Activated effector memory CD4-positive, alpha-beta T cell treated with anti-CD3 and anti-CD28 coated beads, Interleukin-2, amount 50 U/mL, for 16 hours (primary cell): ENCODE measurements at places on chromosomes 3 and 15.

DNA sequence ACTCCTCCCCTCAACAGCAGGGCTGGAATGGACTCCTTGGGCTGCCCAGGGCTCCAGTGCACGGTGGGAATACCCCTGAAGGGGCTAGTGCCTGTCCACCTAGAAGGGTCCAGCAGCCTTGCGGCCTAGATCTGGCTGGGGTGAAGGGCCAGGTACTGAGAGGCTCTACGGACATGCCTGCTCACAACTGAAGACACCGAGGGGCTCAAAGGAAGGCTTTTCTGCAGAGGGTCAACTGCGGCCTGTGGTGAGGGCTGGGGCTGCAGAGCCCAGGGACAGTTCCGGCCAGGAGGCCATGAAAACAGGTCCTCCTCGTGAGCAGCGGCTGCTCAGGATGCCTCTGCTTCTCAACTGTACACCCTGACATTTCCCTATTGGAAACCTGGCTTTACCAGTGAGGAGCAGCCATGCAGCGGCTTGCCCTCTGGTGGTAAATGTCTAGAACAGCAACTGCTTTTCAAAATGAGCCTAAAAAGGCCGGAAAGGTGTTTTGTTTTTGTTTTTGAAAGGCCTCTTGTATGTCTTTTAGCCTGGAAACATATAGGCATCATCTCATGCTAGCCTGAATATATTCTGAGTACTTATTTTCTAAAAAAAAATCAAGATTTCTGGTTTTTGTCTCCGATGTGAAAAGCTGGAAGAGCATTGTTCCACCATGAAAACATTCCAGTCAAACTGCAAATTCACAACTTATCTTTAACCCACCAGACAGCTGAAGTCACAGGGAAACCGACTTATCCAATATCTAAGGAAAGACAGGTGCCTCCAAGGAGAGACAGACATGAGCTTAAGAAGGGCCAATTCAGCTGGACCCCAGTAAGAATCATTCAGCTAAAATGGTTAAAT is 163.4 kb downstream of the KLF13 start:
- peak; percentile 74 for DNase-seq

DNA sequence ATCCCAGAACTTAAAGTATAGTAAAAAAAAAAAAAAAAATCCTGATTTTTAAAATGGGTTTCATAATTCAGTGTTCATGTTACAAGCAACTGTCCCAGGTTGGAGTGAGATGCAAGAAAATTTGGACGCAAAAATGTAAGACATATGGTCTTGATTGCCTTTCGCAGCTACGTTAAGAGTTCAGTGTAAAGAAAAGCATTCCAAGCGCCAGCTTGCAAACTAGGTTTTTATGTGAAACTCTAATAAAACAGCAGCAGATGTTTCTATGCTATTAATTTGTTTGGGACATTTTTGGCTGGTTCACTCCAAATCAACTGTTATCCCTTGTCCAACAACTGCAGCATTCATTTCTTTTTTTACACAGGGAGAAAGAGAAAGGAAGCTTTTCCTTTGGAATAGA is 957.8 kb downstream of the ROBO1 start:
- DNase-seq, result no peak

DNA sequence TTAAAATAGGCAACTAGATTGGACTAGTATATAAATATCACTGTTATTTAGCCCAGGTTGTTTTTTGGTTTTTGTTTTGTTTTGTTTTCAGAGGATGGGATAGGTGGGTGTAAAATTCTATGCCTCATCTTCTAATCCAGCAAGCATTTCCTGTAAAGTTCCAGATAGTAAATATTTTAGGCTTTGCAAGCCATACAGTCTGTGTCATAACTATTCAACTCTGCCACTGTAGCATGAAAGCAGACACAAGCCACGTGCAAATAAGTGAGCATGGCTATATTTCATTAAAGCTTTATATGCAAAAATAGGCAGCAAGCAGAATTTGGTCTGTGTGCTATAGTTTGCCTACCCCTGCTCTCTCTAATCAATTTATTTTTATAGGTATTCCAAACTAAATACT is 657.3 kb upstream of the TGFBR2 start:
- DNase-seq, result no peak

- DNase-seq, result no peak
Observed at GRCh38 chr15:57037548-57037947, 119.1 kb downstream of the TCF12 start.

GRCh38 chr15:62781081-62781497 is 261.5 kb upstream of the TPM1 start:
- DNase-seq, result no peak

GRCh38 chr3:165749241-165749640 is 88.0 kb downstream of the BCHE start:
- DNase-seq, result no peak

DNA sequence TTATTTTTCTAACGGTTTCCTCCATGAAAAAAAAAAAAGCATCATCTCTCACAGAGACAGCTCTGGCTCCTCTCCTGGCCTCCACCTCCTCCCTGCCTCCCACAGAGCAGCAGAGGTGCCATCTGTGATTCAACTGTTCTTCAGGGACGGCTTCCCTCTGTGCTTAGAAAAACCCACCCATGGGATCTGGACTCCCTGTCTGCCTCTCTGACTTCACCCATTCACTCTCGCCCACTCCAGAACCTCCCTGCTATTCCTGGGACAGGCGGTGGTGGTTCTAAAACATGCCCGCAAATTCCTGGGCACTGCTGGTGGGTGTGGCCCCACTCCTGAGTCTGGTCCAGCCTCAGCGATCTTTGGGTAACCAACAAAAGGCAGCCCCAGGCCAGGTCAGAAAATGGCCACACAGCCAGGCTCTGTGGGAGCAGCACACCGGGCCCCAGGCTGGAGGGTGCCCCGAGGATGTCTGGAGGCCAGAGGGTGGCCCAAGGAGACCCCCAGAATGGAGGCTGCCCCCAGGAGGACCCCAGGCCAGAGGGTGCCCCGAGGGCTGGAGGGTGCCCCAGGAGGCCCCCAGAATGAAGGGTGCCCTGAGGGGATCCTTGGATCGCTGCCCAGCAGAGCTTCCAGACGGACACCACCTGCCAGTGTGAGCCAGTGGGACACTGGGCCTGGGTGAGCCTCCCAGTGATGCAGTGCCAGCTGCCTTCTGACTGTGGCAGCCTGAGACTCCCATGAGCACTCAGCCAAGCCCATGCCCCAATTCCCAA is 2.6 kb upstream of the CHST13 start:
- peak; percentile 28 for DNase-seq

DNA sequence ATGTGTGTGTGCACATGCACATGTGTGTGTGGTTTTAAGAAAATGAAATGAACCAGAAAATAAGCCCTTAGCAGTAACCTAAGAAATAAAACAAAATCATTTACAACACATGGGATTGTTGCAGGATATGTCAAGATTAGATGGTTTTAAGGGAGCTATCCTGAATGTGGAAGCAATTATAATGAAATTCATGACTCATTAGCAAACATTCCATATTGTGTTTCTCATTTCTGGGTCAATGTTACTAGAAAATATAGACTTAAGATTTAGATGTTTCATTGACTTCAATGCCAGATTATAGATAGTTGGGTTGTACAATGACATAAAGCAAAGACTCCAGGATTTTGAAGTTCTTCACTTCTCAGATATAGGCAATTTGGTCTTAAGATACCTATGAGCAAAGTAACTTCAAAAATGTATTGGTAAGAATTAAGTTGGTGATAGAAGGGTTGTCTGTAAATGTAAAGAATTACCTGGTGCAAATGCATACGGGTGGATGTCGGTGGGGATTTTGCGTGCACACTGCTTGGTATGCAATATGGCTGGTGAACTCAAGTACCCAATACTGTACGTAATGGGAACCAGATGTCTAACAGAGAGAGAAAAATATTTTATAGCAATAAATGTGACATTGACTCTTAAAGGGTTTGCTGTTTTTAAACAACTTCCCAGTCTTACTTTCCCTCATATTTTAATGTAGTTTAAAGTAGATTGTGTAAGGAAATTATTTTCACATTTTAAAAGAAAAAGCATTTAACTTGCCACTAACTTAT is 53.9 kb upstream of the NR2F2 start:
- DNase-seq, result no peak

DNA sequence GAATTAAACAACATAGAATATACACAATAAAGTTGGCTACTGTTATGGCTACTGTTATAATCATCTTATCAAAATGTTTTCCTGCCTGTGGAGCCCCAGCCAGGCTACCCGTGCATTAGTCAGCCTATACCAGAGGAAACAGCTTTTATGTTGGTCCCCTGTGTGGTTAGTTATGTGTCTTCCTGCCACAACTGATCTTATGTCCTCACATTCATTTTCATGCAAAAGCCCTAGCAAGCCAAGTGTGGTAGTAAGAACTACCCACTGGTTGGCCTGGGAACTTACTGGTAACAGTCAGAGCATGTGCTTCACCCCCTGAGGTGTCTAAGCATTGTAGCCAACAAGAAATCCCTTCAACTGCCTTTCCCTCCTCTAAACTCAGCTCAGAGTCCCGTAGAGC is 21.8 kb downstream of the MGLL start:
- DNase-seq, result peak; percentile 58

DNA sequence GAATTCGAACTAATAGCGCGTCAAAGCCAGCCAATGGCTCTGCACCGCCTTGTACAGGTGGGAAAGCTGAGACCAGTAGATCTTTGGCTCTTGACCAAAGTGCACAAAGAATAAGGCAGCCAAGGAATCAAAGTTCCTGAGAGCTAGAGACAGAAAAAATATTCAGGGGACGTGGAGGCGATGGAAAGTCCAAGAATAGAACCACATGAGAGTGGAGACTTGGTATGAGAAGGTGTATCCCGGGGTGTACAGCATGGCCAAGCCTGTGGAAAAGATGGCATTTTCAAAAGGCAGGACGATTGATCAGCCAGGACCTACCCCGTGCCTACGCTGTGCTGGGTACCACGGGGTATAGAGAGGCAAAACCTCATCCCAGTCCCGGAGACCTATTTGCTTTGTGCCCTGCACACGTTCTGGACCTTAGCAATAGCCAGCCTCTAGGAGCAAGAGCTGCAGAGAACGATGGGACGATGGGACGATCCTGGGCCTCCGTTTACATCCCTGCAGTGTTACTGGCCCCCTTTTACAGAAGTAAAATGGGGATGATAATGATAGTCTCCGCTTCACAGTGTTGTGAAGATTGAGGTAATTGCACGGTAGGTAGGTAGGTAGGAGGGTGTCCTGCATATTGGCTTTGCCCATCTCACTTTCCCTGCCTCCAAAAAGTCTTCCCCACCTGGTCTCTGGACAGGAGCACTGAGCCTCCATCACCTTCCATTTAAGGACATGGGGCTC is 583 bp upstream of the RBSN start:
- DNase-seq, result peak; percentile 68

DNA sequence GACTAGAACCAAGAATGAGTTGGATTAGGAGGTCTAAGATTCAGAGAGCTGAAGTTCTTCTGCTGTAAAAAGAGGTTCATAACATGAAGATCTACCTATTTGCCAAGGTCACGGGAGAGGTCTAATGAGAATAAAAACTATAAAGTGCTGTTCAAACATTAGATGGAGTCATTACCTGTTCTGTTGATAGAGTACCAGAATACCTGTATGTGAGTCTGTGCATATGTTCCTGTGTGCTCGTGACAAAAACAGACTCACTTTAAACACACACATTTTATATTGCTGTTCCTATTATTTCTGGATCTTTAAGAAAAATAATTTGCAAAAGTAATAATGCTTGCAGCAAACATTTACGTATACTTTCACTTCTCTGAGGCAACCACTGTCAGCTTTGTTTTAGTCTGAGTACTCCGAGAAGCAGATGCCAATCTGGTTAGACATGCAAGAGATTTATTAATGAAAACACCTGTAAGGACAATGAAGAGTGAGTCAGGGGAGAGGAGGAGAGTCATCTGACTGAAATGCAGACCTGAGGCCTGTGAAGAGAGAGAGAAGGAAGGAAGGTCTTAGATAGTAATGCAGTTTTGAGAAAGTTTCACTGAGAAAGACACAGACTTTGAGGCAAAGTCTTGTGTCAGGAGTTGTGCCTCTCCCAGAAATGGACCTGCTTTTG is 221.2 kb downstream of the SQOR start:
- DNase-seq, result no peak

DNA sequence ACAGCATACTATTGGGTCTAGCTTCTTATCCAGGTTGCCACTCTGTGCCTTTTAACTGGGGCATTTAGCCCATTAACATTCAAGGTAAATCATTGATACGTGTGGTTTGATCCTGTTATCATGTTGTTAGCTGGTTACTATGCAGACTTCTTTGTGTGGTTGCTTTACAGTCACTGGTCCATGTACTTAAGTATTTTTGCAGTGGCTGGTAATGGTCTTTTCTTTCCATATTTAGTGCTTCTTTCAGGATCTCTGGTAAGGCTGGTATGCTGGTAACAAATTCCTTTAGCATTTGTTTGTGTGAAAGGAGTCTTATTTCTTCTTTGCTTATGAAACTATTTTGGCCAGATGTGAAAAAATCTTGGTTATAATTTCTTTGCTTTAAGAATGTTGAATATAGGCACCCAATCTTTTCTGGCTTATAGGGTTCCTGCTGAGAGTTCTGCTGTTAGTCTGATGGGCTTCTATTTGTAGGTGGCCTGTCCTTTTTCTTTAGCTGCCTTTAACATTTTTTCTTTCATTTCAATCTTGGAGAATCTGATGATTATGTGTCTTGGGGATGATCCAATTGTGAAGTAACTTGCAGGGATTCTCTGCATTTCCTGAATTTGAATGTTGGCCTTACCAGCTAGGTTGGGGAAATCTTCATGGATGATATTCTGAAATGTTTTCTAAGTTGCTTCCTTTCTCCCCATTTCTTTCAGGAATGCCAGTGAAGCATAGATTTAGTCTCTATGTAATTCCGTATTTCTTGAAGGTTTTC is 39.3 kb downstream of the CCR1 start:
- no peak for DNase-seq

GRCh38 chr3:125213946-125214542 is 1.5 kb upstream of the SLC12A8 start:
- DNase-seq, result no peak

DNA sequence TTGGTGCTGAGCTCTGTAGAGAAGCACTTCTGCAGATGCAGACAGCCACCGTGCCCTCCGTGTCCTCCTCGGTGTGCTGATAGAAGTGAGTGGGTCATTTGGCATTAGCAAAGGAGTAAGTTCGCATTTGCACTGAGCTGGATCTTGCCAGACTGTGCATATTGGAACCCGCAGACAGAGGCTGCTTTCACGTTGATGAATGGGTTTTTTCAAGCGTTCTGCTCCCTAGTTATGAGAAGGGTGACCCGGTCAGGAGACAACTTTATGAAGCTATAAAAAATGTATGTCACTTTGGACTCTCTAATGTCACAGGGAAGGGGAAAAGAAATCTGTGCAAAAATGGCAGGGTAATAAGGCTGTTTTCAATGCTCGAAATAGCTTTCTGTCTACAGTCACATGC is 739.4 kb downstream of the MCTP2 start:
- no peak for DNase-seq

- no peak for DNase-seq
Observed at GRCh38 chr3:150458001-150458400, 49.9 kb downstream of the TSC22D2 start.

GRCh38 chr15:93566762-93567161 is 477.8 kb upstream of the RGMA start:
- DNase-seq, result no peak

GRCh38 chr15:56160966-56161365 is 82.7 kb downstream of the RFX7 start:
- no peak for DNase-seq

- DNase-seq, result no peak
Observed at GRCh38 chr3:159941038-159942000, 47.3 kb upstream of the IL12A start.
